ENCODE measurements at places on chromosomes 13 and 19. TPM values are rescaled to one million over a fixed set of nuclear protein-coding genes. Genes with fewer than 3 reads are reported as not detected.

- DNase-seq, result peak; percentile 44
Observed at GRCh38 chr19:4800591-4801081, 9.1 kb downstream of the FEM1A start.

Gene HNRNPL
- polyA plus RNA-seq, result 184 TPM

Gene SLC25A41
- 0.50 TPM for polyA plus RNA-seq

DNA sequence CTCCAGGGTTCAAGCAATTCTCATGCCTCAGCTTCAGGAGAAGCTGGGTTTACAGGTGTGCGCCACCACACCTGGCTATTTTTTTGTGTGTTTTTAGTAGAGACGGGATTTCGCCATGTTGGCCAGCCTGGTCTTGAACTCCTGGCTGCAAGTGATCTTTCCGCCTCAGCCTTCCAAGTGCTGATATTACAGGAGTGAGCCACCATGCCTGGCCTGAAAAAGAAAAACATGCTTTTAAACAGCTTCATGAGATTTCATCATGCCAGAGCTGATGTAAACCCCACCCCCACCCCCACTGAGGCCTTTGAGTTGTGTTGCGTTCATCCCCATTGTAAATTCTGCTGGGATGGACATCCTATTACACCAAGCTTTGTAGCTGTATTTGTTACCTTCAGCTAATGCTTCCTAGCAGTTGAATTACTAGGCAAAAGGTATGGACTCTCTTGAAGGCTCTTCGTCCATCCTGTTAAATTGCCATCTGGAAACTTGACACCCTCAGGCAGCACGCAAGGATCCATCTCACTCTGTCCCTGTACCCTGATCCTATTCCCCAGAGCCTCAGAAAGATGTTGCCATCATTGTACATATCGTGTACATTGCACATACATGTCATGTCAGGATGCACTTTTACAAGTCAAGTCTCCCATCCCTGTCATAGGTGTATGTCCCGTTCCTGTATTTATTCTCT lies 47.3 kb downstream of the NFIX start:
- no peak for DNase-seq

DNA sequence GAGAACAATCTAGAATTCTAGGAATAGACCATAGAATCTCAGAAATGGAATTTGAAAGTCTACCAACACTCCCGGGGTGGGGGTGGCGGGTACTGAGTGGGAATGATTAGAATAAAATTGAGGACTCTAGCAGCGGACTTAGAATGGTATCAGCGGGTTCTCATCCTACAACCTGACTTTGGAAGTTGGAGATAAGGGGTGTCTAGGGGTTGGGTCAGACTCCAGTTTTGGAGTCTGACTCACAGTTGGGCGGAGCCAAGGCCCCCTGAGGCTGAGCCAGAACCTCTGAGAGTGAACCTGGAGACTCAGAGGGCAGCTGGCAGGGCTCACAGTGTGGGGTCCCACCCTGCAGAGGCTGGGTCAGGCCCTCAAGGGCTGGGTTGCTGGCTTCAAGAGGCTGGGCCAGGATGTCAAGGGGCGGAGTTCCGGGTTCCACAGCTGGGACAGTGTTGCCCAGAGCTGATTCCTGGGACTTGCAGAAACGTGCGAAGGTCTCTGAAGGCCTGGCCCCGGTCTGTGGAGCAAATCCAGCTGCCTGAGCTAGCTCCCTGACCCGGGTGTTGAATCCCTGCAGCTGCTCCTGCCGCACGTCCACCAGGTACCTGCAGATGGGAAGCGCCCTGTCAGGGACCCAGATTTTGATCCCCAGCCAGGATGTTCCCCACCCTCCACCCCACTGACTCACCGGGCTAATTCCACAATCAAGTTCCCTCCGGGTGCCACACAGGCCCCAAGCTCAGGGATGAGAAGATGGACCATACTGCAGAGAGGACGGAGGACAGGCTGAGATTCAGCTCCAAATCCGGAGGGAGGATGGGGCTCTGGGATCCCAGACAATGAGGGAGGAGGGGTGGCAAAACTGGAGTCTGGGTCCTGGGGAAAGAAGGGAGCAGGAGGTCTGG lies 1.6 kb upstream of the TNNI3 start:
- no peak for DNase-seq

- DNase-seq, result no peak
Observed at GRCh38 chr19:29655648-29656335, 9.5 kb upstream of the PLEKHF1 start.

DNA sequence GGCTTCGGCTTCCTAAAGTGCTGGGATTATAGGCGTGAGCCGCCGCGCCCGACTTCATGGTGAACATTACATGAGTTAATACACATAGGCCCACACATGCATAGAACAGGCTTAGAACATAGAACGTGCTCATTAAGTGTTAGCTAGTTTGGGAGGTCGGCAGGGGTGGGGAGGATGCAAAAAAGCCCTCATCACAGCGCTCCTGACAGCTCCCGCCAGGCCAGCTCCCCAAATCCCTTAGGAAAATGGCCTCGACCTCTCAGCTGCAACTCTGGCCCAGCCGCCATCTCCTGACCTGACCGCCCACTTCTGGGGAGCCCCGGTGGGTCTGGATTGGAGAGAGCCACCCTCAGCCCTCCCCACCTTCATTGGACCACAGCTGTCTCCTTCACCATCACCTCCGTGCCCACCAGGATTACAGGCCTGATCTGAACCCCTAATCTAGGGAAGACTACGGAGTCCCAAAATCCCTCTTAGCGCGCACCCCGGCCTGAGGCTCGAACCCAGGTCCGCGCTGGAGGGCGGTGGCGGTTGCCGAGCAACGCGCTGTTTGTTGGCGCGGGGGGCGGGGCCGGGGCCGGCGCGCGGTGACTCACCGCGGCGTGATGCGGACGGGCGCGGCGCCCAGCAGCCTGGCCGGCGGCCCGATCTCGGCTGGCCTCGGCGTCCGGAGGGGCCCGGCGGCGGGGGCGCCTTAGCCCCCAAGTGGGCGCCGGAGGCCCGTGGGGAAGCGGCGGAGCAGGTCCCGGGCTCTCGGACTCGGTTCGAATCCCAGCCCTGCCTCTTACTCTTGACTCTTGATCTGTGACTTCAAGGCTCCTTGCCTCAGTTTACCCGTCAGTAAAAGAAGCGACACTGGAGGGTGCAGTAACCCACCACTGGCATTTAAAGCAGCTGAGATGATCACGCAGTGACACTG lies 26.7 kb upstream of the NANOS3 start:
- DNase-seq, result peak; percentile 96

DNA sequence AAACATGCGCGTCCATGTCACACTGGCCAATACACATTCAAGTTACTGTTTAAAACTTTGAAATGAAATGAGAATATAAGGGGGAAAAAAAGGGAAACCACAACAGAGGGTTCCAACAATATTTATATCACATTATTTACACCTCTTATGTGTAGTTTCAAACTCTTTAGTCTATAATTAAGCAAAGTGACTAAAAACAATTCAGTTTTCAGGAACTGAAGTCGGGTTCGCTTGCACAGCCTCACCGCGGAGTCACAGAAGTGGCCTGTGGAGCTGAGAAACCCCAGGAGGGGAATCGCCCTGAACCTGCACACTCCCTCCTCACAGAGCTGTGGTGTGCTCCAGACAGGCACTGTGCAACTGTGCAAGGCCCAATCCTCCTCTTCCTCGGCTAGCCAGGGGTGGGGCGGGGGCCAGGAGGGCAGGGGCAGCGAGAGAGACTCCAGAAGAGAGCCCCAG lies 75.9 kb downstream of the STK24 start:
- no peak for DNase-seq

Gene ZNF865
- 2.2 TPM for polyA plus RNA-seq

DNA sequence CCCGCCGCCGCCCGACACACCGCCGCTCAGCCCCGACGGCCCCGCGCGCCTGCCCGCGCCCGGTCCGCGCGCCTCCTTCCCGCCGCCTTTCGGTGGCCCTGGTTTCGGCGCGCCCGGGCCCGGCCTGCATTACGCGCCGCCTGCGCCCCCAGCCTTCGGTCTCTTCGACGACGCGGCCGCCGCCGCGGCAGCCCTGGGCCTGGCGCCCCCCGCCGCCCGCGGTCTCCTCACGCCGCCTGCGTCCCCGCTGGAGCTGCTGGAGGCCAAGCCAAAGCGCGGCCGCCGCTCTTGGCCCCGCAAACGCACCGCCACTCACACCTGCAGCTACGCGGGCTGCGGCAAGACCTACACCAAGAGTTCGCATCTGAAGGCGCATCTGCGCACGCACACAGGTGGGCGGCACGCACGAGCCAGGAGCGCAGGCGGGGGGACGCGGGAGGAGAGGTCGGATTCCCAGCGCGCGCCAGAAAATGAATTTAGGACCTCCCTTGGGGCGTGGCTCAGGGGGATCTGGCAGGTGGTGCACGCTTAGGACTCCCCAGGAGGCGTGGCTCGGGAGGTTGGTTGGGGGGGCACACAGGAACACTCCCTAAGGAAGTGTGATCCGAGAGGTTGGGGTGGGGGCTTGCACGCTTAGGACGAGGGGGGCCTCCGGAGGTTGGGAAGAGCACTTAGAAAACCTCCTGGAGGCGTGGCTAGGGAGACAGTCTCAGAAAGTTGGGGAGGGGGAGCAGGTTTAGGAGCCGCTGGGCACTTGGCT lies 1.2 kb downstream of the KLF2 start:
- peak; percentile 50 for DNase-seq

DNA sequence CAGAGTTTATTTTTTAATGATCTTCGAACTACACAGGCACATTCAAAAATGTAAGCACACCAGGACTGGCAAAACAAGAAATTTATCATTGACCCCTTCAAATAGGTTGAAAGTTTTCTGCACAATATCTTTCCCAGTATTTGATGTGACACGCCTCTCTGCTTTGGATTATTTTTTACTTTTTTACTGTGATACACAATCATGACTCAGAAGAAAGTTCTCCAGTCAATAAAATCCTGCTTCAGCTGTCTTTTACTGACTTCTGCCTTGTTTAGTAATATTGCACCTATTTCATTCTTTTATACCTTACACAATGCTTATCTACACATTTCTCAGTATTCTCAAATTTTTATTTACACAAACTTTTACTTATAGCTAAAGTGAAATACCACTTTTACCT lies 1750.4 kb downstream of the PCDH9 start:
- no peak for DNase-seq

DNA sequence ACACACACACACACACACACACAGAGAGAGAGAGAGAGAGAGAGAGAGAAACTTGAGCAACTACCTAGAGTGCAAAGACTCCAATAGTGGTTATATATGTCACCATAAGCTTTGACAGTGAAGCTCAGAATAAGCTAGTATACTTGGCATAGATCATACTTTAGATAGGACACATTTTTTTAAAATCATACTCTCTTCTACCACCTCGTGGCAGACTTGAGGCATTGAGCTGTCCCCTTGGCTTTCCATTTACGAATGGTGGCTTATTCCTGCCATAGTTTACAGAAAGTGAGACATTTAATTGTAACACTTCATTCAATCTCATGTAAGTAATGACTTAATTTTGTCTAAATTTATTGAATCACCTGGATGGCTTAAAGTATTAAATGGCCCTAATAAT lies 108.2 kb downstream of the EDNRB start:
- DNase-seq, result no peak

Gene MYH14
- 31.7 TPM for polyA plus RNA-seq

GRCh38 chr19:37718304-37718703 lies 1.3 kb downstream of the ZNF607 start:
- peak; percentile 6 for DNase-seq

- peak; percentile 84 for DNase-seq
Observed at GRCh38 chr13:52846567-52847321, 1.7 kb downstream of the PCDH8 start.

Gene RNF126
- polyA plus RNA-seq, result 89.6 TPM

Gene ADGRE2
- 2.1 TPM for polyA plus RNA-seq

- DNase-seq, result no peak
Observed at GRCh38 chr19:38959618-38960017, 15.9 kb downstream of the FBXO17 start.

Gene C19orf67
- not detected for polyA plus RNA-seq

Gene PNMA8A
- polyA plus RNA-seq, result 6.4 TPM

DNA sequence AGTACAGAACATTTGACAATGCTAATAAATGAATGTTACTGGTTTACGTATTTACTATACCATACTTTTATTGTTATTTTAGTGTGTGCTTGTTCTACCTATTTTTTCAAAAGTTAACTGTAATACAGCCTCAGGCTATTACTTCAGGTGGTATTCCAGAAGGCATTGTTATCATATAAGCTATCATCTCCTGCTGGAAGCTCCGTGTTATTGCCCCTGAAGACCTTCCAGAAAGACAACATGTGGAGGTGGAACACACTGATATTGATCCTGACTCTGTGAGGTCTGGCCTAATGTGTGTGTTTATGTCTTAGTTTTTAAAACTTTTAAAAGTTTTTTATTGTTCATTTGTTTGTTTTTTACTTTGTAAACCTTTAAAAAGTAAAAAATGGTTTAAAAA lies 509.8 kb upstream of the SPRY2 start:
- no peak for DNase-seq

DNA sequence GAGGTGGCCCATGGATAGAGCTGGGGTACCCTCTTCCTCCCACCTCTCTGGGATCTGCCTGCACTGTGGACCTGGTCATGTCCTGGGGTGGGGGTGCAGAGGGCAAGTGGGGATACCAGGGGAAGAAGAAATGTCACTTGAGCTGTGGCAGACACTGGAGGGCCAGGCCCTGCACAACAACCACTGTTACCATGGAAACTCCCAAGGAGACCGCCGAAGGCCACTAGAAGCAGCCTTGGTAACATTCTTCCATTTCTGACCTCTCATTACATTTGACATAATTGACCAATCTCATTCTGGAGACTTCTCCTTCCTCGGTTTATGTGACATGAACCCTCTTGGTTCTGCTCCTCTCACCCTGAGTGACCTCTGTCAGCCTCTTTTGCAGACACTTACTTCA lies 179.9 kb upstream of the SERP2 start:
- DNase-seq, result no peak

- DNase-seq, result peak; percentile 65
Observed at GRCh38 chr19:30780032-30780431, 407.8 kb downstream of the ZNF536 start.

Gene FCGBP
- 3.1 TPM for polyA plus RNA-seq

All from hepatocyte (in vitro differentiated cells).